GM04503 (cell line): ENCODE measurements at places on chromosomes 1 and 21.

GRCh38 chr1:159900086-159900680 lies at the start of gene CFAP45:
Gene CFAP45 (minus strand): TSS chr1:159900165. CDS start chr1:159900098, 67 bp downstream.
- no peak for DNase-seq

GRCh38 chr1:31170486-31170735 lies 69.3 kb downstream of the NKAIN1 start:
- DNase-seq: no peak

DNA sequence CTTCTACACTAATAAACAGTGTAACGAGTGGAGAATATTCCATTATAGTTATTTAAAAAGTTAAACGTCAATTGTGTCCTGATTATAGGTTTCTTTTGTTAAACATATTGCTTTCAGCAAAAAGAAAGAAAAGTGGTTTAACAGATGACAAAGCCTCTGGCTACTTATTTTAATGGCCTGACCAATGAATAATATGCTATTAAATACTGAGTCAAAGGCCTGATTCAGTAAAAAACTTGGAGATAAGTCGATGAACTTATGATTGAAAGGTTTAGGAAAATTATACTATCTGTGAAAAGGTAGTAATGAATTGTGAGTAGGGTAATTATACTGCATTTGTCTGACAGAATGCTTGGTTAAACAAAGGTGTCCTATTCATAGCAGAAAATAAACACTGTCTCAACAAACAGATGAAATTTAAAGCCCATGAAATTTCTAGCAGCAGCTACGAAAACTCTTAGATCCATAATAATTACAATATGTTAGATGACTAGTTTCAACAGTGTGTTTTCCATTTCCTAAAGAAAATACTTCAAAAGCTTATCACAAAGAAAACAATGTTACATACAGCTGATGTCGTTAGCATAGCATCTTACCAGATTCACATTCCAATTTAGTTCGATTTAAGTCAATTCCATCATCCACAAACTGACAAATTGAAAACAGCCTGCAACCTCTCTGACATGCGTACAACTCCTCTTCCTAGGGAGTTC lies 6.2 kb downstream of the TMEM59 start:
- DNase-seq: no peak

- no peak for DNase-seq
Measured at GRCh38 chr1:173438675-173439074, 38.5 kb upstream of the PRDX6 start.

DNA sequence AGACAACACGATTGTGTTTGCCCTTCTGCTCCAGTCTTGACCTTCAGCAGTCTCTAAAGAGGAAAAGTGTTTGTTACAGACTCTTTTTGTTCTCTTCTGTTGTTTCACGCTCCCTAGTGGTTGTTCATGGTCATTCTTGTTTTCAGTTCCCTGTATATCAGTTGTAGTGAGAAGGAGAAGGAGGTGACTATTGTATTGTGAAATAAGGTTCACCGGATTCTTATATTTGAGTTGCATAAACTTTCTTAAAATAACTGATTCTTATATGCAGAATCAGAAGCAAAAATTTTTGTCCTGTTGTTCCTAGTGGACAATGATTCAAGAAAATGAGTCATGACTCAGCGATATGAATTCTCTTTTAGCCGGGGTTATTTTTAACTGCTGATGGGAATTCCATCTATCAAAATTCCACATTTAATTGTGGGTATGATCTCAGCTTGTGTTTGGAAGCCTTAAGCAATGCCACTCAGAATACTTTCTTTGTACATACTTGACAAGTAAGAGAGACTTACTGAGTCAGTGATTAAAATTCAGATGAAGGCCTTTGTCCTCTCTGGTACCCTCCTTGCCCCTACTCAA lies 152.2 kb downstream of the CLEC20A start:
- peak; percentile 96 for DNase-seq

DNA sequence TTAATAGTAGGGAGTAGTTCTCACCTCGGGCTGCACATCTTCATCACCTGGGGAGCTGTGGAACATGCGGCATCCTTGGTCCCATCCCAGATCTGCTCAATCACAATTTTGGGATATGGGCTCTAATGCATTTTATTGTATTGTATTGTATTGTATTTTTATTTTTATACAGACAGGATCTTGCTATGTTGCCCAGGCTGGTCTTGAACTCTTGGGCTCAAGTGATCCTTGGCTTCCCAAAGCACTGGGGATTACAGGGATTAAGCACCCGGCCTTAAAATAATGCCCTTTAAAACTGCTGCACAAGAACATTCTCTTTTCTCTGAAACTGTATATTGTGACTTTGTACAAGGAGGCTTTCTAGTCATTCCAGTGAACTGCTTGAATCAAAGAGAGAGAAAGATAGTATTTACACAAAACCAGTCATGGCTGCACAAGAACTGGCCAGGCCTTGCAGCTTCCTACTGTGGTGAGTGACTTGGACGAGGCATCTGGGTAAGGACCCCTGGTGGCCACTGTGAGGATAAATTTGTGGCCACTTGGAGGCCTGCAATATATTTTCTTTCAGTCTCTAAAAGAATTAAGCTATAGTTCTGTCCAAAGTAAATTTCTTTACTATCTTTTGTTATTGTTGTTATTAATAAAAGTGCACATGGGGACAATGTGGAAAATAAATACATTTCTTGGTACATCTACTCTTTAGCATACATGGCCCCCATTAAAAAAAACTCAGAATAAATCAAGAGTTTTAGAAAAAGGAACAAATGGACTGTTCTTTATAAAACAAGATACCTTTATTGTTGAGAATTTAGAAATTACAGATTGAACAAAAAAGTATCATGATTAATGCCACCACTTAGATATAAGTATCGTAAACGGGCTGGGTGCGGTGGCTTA lies 48.0 kb downstream of the TBCE start:
- DNase-seq: peak; percentile 23

DNA sequence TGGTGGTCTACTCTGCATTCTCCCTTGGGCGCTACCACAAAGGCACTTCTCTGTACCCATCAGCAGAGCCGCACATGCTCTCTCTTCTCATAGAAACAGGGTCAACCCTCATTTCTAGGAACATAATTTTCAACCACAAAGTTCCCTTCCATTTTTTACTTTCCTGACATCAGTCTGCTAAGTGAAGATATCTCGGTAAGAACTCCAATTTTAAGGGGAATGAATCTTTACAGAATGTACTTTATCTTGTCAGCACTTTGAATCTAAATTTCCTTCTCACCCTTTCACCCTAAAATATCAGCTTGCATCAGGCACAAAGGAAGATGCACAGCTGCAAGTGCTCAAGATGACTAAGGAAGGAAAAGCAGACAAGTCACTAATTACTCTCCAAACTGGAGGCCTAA lies 545.9 kb downstream of the SMYD3 start:
- no peak for DNase-seq

DNA sequence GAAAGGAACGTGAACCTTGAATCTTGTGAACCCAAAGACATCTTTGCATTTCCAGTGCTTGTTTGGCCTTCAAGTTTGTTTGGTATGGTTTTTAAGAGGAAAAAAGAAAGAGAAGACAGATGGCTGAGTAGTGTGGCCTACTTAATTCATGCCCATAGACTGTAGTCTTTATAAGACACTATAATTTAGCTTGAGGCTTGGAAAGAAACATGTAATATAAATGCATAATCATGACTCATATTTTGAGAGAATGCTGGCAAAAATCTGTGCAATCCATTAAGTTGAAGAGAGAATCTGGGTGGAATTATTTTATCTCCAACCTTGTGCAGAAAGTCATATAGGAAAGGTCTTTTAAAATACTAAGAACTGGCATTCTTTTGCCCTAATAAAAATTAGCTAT lies 179.3 kb downstream of the SIPA1L2 start:
- DNase-seq: no peak

DNA sequence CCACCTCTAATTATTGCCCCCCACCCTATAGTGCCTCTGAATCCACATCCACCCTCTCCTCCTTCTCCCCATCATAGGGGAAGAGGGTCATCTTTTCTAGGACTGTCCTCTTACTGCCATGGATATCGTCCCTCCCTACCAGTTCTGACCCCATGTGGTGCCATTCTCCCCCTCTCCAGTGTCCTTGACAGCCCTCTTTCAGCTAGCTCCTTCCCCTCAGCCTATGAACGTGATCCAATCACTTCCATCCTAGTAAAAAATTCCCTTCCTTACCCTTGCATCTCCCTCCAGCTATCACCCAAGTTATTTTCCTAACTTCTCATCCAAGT lies 172.7 kb downstream of the RRAGC start:
- DNase-seq: no peak

GRCh38 chr1:229940684-229941083 lies 126.4 kb upstream of the GALNT2 start:
- no peak for DNase-seq

- DNase-seq: peak; percentile 3
Measured at GRCh38 chr1:34597877-34598514, 156.9 kb upstream of the GJB5 start.

DNA sequence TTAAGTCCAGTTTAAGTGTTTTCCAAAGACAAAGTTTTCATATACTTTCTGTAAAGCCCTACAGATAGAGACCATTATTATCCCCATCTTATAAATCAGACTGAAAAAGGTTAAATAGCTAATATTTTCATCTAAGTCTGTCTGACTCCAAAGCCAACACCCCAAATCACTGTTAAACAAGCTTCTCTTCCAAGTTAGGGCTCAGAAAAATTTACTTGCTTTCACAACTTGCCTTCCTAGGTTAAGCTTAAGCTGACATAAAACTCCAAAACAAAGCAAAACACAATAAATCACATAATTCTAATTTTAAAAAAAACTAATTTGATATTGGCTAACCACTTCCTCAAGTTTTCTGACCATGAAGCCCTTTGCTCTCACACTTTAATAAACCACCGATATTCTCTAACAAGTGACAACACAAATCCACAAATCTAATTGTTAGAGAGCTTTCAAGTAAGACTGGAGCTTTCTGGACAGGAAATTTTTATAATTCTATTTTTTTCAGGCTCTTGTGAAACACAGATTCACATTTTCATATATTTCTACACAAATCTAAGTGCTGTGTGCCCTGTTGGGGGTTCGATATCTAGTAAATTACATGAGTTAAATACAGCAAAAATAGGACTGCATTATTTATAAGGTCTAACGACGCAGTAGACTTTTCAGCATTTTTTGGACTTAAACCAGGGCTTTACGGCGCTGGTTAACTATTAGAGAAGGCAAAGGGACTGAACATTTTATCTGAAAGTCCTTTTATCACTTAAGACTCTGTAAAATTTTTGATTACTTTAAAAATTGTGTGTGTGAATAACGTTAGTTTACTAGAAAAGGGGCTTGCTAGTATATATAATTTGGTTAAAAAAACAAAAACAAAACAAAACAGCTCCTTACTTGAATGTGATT lies 2.1 kb downstream of the GNG12 start:
- DNase-seq: no peak

DNA sequence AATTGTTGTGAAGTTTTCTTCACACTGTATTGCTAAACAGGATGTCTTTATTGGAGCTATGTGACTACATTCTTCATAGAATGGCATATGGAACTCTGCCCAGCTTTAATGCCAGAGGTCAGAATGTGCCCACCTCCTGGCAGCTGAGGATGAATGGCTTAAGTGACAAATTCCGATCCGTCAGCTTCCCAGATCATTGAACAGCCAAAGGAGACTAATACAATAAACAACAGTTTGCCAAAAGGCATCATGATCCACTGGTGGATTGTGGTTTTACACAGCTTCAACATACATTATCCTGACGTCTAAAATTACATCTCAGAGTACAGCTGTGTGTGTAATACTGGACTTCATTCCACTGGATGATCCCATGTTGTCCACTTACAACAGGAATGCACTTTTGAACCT lies 68.7 kb upstream of the C1orf105 start:
- no peak for DNase-seq

GRCh38 chr1:193919827-193920226 lies 733.4 kb upstream of the B3GALT2 start:
- no peak for DNase-seq

DNA sequence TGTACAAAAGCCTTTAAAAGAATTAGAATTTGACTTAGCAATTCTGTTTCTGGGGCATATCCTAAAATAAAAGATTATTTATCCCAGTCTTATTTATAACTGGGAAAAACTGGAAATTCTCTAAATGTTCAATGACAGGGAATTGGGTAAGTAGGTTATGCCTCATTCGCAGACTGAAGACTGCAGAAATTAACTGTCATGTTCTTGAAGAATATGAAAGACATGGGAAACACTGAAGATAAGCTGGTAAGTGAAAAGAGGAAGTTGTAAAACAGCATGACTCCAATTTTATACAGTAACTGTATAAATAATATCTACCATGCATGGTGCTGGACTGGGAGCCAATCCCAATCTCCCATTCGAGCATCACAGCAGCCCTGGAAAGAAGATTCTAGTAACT lies 50.6 kb upstream of the SLC2A1 start:
- no peak for DNase-seq

GRCh38 chr21:33849834-33850233 lies 65.8 kb downstream of the ATP5PO start:
- DNase-seq: no peak

DNA sequence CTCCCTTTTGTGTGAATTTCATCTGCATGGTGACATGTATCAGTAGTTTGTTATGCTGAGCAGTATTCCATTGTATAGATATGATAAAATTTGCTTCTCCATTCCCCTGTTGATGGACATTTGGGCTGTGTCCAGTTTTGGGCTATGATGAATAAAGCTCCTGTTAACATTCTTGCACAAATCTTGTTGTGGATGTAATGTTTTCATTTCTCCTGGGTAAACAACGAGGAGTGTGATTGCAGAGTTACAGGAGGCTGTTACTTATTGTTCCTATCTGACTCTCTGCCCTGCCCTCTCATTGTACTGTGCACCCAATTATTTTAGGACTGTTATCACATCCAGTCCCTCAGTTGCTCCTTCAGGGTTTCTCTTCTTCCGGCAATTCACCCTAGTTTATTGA lies 24.2 kb downstream of the MAPKAPK2 start:
- DNase-seq: no peak

- no peak for DNase-seq
Measured at GRCh38 chr21:35081861-35082260, 32.8 kb upstream of the RUNX1 start.

GRCh38 chr1:14168326-14169063 lies 430.0 kb upstream of the KAZN start:
- DNase-seq: no peak

- peak; percentile 50 for DNase-seq
Measured at GRCh38 chr1:54406339-54407153, at the start of gene SSBP3. Gene SSBP3 (minus strand): TSS chr1:54406394.

DNA sequence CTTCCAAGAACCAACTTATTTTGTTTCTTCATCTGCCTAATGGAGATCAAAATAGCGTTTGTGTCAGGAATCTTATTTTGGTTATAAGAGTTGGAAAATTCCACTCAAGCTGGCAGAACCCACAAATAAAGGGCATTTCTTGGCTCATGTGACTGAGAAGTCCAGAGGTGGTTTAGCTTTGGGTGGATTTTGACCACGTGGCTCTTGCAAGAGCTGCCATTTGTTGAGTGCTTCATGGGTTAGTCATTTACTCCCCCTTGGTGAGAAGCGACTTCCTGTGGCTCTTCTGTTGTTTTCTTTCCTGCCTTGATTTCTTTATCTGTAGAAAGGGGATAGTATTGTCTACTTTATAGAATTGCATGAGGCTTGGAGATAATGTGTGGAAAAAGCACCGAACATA lies 9.5 kb upstream of the RNF186 start:
- DNase-seq: no peak

- DNase-seq: no peak
Measured at GRCh38 chr1:175904808-175905207, 161.4 kb upstream of the TNR start.
